Osteocyte (in vitro differentiated cells): ENCODE measurements at places on chromosomes 7 and 10. TPM values are rescaled to one million over a fixed set of nuclear protein-coding genes. Genes with fewer than 3 reads are reported as not detected.

- no peak for DNase-seq
Measured at GRCh38 chr7:79837915-79838314, 296.7 kb upstream of the GNAI1 start.

DNA sequence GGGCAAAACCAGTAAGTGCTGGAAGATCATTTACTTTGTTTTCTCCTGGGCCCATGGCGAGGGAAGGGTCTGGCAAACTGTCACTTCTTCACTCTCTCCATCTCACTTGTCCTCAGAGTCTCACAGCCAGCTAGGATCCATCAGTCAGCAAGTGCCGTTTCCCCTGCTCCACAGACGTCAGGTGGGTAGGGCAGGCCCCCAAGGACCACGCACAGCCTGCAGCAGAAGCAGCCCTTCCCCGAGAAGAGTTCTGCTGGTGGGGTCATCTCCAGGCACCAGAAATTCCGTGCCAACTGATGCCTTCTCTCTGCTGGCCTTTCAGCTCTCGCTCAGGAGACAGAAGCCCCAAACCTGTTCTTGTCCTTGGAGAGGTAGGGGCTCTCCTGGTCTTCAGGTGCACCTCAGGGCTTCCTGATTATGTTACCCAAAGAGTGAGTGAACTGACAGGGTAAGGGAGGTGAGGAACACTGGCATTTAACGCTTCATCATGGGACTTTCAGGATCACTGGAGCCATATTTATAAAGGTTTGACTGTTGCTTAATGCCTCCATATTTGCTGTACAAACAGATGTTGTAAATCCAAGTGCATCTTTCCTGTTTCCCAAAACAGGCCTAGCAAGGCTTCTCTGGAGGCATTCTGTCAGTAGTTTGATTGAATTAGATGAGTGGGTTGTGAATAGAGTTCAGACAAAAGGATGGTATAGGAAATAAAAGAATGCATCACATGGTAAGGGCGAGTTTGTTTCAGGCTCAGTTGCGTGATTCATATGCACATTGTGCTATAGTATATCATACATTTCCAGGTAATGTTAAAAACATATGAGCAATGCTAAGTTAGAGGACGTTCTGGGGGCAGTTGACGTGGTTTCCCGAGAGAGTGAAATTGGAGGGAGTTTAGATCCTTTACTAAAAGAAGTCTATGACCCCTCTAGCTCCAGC lies 13.7 kb upstream of the TSPAN15 start:
- no peak for DNase-seq

VWC2 gene
- total RNA-seq, result not detected in 2 replicates

GRCh38 chr10:63498665-63499064 lies 22.5 kb upstream of the REEP3 start:
- DNase-seq, result no peak

- no peak for DNase-seq
Measured at GRCh38 chr10:22252224-22252800, 34.5 kb upstream of the EBLN1 start.

GRCh38 chr10:123886292-123886691 lies 5.3 kb downstream of the CPXM2 start:
- no peak for DNase-seq

GRCh38 chr10:24652381-24652957 lies 71.2 kb downstream of the ARHGAP21 start:
- DNase-seq, result no peak

- no peak for DNase-seq
Measured at GRCh38 chr10:61721431-61721830, 58.7 kb downstream of the CABCOCO1 start.

IFIT3 gene
- 19.9 and 22.7 TPM in 2 replicates for total RNA-seq
